GM12891 (cell line): ENCODE measurements at places on chromosomes 5 and 9.
A peak's percentile ranks its signal among the peaks of the same experiment; 100 is the strongest.

- no peak for DNase-seq
Observed at GRCh38 chr5:142096382-142096781, 12.2 kb upstream of the NDFIP1 start.

- no peak for DNase-seq
Observed at GRCh38 chr9:127904561-127905003, 5.2 kb upstream of the ST6GALNAC6 start.

- DNase-seq = no peak
Observed at GRCh38 chr5:131514316-131515283, 120.4 kb downstream of the RAPGEF6 start.

GRCh38 chr9:131337131-131337848 lies 47.8 kb downstream of the PLPP7 start:
- no peak for DNase-seq

DNA sequence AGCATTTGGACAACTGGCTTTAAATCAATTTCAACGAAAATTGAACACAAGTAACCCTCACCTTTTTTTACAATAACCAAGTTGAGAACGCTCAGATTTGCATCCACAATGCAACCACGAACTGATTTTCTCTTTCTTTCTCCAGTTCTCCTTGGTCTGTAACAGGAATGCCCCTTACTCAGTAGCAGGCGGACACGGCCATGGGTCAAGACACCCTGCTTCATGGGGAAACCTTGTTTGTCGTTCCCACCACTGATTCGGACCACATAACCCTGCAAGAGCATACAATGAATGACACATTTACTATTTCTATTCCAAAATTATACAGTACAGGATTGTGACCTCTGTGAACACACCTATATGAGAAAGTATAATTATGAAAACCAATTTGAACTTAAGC lies 1.4 kb downstream of the RPS6 start:
- no peak for DNase-seq

GRCh38 chr9:86186696-86187095 lies 72.8 kb downstream of the C9orf153 start:
- no peak for DNase-seq

DNA sequence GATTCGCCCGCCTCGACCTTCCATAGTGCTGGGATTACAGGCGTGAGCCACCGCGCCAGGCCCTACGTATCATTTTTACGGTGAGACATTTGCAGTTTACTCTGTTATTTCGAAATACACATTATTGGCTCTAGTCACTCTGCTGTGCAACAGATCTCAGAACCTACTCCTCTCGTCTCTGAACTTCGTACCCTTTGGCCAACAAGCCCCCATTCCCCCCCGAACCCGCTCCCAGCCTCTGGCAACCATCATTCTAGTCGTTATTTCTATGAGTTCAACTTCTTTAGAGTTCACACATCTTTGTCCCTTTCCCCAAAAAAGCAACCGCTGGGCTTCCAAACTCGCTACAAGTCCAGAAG lies 735 bp downstream of the PTGR1 start:
- no peak for DNase-seq

DNA sequence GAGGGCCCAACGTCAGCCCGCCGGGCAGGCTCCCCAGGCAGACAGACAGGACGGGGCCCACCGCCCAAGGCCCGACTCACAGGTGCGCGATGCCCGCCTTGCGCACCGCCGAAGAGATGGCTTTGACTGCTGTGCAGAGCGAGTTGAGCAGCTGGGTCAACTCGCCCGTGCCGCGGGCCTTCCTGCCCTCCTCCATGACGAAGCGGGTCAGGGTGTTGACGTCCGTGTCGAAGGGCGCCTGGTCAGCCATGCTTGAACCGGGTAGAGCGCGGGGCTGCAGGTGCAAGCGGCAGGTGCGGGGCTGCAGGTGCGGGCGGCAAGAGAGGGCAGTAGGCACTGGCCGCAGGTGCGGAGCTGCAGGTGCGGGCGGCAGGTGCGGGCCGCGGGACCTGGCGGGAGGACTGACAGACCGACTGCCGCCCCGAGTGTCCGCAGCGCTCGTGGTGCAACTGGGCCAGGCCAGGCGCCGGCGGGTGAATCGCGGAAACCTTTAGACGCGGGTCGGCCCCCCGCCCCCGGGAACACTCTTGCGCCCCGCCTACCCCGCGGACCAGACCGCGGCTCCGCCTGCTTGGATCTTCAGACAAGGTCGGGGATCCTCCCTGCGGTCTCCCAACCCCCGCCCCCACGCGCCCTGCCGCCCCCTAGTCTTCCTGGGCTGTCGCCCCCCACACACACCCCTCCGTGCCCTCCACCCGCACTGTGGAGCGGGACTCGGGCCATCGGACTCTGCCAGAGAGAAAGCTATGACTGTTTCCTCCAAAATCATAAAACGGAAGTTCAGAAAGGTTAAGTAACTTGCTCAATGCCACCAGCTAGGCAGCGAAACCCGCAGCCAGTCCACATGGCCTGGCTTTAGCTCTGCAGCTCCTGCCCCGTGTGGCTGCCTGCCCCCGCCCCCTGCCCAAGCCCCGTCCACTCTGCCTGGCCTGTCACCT lies at the start of gene FBP1:
FBP1 (minus strand) TSS at position 458 of the 938 bp plus-strand sequence; CDS start at position 250, 208 bp downstream.
- DNase-seq = peak; percentile 33

DNA sequence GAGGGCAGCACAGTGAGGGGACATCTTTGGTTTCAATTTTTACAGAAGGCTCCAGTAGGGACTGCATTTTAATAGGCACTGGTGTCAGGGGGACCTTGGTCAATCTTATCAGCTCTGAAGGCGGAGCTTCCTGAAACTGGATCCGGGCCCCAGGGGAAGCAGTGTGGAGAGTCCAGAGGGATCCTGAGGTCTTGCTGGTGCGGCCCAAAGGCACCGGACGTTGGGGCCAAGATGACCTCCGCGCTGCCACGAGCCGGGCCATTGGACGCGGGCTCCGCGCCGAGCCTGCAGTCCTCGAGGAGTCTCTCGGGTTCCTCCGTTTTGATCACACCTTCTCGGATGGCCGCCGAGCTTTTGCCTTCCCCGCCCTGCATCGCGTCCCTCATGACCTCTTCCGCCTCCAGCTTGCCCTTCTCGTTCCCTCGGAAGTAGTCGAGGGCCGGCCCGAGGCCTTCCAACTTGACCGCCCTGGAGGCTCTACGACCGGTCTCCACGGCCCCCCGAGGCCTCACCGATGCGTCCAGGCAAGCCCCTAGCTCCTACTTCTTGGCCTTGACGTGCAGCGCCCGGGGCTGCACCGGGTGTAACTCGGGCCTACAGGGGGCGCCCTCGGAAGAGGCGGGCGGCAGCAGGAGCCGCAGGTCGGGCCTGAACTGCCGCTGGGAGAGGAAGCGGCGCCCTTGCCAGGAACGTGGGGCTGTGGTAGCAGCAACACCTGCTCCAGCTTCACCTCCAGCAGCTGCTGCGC lies 18.8 kb downstream of the C5orf52 start:
- no peak for DNase-seq

GRCh38 chr9:122226758-122227574 lies 1.8 kb downstream of the LHX6 start:
- no peak for DNase-seq

DNA sequence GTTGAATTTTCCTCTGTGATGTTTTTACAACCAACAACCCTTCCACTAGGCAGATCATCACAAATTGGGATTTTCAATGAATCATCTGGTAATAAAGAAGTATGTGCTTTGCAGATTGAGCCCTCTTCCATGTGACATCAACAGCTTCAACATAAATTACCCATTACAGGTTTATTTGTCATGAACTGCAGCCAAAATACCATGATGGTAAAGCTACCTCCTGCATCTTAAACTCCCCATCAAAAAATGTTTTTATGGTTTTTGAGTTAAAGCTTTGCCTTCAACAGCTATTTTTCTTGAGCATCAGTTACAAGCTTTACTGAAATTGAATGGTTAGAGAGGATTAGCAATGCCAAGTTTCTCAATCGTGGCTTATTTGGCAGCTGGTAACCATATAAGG lies 211.4 kb upstream of the TUSC1 start:
- DNase-seq = no peak

- no peak for DNase-seq
Observed at GRCh38 chr5:13664377-13664776, 280.1 kb downstream of the DNAH5 start.

GRCh38 chr9:37508135-37508833 lies 22.5 kb downstream of the POLR1E start:
- DNase-seq = no peak

GRCh38 chr5:178131446-178131996 lies 707 bp downstream of the RMND5B start:
- DNase-seq = no peak

- DNase-seq = no peak
Observed at GRCh38 chr9:84447305-84447704, 106.7 kb upstream of the SLC28A3 start.

GRCh38 chr5:66989781-66990180 lies 206.8 kb downstream of the CD180 start:
- no peak for DNase-seq
